NCI-H1048 (cell line): ENCODE measurements at places on chromosomes 6 and 20.

DNA sequence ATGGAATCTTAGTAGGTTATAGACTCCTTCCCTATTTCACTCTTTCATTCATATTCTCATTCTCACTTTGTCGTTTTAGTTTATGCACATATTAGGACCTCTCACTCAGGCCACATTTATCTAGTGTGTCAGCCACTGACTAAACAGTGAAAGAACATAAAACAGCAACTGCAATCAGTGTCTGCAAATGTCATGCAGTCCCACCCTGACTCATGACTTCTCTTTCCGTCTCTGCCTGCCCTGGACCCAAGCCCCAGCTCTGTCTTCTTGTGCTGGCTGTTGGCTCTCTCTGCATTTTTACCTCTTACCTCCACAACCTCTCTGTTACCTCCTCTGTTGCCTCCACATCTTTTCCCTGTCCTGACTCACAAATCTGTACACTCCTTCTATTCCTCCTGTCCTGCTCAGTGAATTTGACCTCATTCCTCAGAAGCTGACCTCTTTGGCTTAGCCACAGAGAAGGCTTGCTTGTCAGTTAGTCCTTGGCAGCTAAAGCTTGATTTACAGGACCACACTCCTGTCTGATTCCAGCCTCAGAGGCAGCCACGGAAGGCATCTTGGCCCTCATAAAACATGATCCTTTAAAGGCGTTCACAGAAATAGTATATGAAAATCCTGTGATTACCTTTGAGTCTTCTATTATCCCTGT lies 247.6 kb downstream of the PKHD1 start:
- DNase-seq = no peak

DNA sequence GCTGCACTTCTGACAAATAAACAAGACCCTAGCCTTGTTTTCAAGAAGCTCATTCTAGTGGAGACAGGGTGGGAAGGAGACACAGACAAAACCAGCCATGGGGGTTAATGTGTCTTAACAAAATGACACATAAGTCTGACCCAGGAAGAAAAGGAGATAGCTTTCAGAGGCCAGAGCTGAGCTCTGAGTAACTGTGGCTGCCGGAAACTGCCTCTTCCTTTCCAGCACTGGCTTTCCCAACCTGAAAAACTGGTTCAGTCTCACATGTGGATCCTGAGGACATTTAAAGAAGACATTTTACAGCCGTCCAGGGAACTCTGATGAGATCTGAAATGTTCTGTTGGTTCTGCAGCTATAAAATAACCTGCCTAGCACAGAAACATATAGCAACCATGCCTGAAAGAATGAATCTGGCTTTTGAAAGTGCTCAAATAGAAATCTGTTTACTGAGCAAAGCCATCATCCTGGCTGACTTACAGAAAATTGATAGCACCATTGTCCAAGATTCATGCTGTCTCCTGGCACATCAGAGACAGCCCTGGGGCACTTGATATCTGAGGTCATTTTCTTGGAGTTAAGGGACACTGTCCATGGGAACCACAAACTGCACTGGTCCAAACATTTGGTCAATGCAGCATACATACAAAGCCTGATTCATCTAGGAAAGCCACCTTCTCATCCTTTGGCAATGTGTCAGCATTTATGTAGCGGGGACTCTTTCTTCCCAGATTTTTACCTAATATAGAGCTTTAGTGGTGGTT lies 83.2 kb upstream of the PAX1 start:
- DNase-seq = no peak

DNA sequence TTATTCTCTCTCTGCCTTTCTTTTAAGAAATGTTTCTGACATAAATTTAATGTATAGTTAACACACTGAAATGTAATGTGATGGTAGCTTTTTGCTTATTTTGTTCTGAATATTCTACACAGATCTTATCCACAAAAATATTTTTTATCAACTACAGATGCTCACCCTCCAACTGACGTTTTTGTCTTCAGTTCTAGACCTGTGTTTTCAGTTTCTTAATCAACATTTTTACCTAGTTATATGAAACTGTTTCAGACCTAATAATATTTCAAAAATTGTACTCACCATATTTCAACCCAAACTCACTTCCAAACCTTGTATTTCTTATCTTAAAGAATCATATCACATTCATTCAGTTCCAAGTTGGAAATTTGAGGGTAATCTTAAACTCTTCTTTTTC lies 452.8 kb downstream of the RFPL4B start:
- DNase-seq = no peak

- DNase-seq = no peak
Measured at GRCh38 chr6:137910424-137910834, 43.4 kb downstream of the TNFAIP3 start.

- DNase-seq = no peak
Measured at GRCh38 chr6:1438471-1438881, 49.1 kb downstream of the FOXF2 start.

DNA sequence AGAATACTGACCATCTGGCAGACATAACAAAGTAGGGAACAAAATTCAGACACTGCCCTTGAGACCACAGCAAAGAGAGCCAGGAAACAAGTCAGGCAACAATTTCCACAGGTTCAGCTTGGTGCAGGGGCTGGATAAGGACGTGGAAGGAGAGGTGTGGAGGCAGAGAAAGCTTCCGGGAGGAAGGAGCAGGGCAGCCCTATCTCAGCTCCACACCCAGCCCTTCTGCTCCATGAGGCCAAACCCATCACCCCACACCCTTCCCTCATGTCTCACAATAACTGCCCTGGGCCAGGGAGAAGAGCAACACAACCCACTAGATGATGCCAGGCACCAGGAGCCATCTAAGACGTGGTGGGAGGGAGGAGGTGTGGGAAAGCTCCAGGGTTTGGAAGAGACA lies 5.8 kb downstream of the SNHG17 start:
- DNase-seq = no peak

GRCh38 chr6:1390133-1390945 lies 963 bp downstream of the FOXF2 start:
- DNase-seq = no peak

- DNase-seq = no peak
Measured at GRCh38 chr20:47925593-47925992, 140.3 kb upstream of the SULF2 start.
